Fibroblast of skin of scalp (primary cell): ENCODE measurements at places on chromosomes 6 and 20.
A peak's percentile ranks its signal among the peaks of the same experiment; 100 is the strongest.

GRCh38 chr6:33372526-33373123, 19.0 kb upstream of the KIFC1 start:
- no peak for DNase-seq

DNA sequence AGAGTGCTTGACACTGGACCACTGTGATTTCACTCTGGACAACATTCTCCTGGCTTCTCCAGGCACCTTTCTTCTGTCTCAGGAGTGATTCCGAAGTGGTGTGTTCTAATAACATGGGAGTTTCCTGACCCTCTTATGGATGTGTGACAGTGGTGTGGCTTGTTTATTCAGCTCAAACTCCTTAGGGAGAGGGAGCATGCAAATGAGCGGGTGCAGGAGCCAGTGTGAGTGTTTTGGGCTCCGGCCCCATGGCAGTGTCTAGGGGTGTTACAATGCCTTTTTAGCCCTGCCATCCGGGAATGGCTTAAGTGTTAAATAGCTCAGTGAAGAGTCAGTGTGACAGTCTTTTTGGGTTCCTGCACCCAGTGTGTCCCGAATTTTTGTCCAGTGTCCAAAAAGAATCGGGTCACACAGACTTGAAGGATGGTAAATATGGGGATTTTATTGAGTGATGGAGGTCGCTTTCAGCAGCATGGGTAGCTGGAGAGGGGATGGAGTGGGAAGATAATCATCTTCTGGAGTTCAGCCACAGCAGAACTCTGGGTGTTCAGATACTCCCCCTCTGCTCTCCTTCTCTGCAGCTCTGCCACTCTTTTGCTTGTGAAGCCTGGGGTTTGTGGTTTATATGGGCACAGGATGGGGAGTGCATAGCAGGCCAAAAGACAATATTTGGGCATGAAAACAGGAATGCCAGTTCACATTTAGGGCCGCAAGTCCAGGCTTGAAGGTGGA, 928.9 kb upstream of the CITED2 start:
- DNase-seq = no peak

GRCh38 chr6:166515072-166515810, 71.2 kb downstream of the RAMACL start:
- peak; percentile 84 for DNase-seq

GRCh38 chr20:42083280-42083679, 465.1 kb upstream of the CHD6 start:
- no peak for DNase-seq

DNA sequence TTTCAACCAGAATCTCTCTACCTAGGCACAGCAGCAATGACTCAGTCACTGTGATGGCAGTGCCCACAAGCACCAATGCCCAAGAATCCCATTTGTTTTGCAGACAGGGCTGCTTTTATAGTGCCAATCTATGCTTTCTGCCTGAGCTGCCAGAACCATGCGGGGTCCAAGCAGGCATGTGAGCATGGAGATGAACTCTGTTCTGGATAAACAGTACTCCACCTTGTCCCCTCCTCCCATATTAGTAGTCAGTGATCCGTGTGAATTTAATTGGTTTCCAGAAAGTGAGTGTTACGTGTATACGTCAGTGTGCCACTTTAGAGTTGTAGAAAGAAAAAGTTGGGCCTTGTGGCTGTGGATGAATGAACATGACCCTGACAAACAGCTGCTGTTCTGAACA, 79.4 kb downstream of the SASH1 start:
- DNase-seq = no peak

DNA sequence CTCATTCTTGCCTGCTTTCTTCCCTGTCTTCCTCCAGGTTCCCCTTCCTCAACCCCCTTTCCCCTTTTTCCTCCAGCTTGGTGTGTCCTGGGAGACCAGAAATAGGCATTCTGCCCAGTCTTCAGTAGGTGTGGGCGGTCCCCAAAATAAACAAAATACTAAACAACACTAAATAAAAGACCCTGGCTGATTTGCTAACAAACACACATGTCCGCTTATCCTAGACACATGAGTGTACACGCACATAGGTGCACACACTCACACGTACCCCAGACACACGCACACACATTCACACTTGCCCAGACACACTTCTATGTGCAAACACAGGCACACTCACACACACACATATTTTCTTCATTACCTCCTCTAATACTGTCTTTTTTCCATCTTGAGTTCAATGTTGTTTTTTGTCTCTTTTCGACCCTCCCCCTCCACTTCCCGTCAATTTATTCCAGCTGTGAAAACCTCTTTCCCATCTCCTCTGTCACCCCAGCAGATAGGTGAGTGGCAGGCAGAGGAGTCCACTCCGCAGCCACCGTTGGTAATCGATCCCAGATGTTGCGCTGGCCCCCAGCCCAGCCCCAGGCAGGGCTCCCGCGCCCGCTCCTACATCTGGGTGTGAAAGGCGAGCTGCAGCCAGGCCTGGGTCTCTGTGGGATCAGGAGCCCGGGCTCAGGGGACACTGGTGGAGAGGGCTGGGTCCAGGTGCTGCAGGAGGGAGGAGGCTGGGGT, 56.9 kb upstream of the FOXP4 start:
- DNase-seq = peak; percentile 91

GRCh38 chr6:112464901-112465665, 118.0 kb downstream of the RFPL4B start:
- no peak for DNase-seq

GRCh38 chr6:125101631-125102030, 51.9 kb upstream of the TPD52L1 start:
- DNase-seq = peak; percentile 60

DNA sequence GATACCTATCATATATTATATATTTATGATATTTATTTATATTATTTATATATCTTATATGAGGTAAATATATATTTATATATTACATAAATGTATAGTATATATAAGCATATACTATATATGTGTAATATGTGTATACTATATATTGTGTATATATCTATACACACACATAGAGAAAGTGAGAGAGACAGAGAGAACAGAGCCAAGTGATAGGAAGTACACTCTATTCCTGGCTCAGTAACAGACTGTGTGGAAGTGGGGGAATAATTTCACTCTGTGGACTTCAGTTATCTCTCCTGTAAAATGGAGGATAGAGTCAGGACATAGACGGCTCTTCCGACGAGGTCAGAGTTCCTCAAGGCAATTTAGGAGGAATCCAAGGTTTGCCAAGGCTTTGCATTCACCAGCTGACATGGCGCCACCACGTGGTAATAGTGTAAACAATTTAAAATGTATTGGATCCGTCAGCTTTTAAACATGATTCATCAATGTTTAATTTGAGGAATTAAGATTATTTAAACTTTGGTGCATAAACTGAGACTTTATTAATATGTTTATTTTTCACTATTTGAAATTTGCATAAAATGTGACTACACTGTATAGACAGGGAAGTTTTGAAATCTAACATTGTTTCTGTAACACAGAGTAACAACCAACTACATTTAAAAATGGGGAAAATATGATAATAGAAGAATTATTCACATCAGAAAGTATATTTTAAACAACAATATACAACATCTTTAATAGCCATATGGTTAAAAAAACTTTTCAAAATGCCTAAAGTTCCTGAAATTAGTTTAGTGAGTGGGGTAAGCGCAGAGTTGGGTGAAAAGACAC, 75.4 kb upstream of the TMEM244 start:
- DNase-seq = peak; percentile 77

- DNase-seq = peak; percentile 90
These were observed 412.7 kb downstream of the GRIK2 start for GRCh38 chr6:101806241-101806640.

DNA sequence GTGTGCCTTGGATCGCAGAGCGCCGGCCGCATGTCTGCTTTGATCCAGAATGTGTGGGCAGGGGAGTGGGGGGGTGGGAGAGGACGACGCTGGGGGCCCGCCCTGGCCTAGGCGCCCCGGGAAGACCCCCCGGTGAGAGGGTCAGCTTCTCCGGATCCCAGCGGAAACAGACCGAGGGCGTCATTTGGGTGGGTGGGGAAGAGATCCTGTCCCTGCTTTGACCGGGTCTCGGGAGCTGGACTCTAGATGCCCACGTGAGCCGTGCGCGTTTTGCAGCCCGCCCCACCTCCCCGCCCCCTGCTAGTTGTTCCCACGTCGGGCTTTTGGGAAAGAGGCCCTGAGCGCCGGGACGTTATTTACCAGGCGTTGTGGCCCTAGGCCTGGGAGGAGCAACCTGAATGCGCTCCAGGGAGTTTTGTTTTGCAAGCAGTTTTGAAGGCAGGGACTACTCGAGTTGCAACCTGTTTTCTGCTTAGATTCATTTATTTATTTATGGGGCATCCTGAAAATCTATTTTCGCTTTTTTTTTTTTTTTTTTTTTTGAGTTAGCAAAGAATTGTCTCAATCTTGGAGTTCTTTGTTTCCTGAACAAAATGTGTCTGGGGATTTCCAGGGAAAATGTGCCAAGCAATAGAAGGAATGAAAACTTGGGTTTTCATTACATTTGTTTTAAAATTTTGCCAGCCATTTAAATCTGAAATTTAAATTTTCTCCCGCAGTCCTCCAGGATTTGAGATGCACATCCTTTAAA, 1.6 kb downstream of the DSP start:
- peak; percentile 74 for DNase-seq

DNA sequence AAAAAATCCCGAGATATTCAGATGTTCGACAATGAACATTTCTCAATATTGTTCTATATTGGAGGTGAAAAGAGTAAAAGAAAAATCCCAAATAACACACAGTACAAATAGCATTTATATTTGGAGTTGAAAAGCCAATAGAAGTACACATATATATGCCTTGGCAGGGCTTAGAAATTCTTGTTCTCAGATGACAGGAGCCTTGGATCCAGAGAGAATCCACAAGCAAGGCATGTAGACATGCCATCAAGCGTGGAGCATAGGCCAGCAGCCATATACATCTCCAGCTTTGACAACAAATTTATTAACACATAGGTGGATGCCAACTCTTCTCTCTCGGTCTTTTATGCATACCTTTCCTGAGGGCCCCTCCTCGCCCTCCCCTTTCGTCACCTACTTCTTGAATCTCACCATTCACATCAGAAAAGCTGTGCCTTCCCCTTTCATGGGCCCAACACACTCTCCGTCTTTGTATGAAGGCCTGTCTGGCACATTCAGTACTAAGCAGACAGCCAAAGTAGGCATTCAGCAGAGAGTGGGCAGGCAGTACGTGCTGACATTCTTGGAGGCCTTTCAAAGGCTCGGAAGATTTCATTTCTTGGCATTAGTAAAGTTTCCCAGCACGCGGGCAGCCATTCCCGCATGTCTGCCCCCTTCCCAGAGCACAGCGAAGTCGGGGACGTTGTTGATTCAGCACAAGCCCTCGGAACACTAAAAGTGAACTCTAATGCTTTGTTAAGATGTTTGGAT, 18.2 kb downstream of the NEDD9 start:
- DNase-seq = no peak

- DNase-seq = peak; percentile 86
These were observed 132.4 kb upstream of the MAN1A1 start for GRCh38 chr6:119481976-119482375.

DNA sequence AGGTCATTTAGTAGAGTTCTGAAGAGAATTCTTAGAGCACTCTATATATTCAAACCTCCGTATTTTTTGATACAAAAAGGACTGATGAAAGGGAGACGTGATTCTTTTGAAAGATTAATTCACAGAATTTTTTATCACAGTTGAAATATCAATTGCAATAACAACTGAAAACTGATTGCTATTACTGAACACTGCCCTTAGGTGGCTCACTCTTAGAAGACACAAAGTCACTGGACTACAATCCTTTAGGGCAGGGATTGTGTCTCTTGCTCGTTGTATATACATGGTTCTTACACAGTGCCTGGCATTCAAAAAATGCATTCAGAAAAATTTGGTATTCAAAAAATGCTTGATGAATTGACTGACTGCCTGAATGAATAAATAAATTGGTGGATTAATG, 17.1 kb upstream of the CALHM6 start:
- DNase-seq = peak; percentile 64

DNA sequence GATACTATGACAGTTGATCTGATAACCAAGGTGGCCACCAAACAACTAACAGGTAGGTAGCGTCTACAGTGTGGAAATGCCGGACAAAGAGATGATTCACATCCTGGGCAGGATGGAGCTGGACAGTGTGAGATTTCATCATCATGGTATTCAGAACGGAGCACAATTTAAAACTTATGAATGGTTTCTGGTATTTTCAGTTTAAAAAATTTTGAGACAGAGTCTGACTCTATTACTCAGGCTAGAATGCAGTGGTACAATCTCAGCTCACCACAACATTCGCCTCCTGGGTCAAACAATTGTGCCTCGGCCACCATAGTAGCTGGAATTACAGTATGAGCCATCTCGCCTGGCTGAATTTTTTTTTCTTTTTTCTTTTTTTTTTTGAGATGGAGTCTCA, 43.8 kb downstream of the CEP57L1 start:
- peak; percentile 0 for DNase-seq

DNA sequence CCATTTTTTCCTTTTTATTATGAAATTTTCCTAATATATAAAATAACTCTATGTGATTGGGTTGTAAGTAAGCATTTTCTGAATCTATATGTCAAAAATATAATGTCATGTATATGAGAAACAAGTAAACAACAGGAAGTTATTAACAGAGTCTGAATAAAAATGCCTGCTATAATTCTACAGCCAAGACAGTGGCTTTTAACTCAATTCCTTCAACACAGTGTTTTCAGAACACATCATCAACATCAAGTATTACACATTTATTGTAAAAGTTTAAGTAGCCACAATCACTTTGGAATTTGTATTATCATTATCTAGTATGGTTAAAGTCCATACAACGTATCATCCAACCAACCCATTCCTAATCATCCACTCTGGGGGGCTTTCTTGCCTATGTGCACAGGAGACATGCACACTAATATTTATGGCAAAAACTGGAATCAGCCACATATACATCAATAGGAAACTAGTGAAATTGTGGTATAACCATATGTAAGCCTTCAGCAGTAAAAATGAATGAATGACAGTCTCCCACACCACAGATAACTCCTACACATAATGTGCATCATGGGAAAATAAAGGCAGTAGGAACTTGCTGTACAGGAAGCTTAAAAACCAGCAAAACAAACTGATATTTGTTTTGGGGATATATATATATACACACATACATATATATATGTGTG, 6.9 kb upstream of the HLA-A start:
- DNase-seq = no peak
